ENCODE measurements at places on chromosomes 6 and 20. TPM values are rescaled to one million over a fixed set of nuclear protein-coding genes. Genes with fewer than 3 reads are reported as not detected.

TRAPPC3L gene
- total RNA-seq = not detected

GRCh38 chr6:103236923-103237322, 1622.8 kb downstream of the HACE1 start:
- no peak for DNase-seq

PDCD2 gene
- 104 TPM for total RNA-seq

DNA sequence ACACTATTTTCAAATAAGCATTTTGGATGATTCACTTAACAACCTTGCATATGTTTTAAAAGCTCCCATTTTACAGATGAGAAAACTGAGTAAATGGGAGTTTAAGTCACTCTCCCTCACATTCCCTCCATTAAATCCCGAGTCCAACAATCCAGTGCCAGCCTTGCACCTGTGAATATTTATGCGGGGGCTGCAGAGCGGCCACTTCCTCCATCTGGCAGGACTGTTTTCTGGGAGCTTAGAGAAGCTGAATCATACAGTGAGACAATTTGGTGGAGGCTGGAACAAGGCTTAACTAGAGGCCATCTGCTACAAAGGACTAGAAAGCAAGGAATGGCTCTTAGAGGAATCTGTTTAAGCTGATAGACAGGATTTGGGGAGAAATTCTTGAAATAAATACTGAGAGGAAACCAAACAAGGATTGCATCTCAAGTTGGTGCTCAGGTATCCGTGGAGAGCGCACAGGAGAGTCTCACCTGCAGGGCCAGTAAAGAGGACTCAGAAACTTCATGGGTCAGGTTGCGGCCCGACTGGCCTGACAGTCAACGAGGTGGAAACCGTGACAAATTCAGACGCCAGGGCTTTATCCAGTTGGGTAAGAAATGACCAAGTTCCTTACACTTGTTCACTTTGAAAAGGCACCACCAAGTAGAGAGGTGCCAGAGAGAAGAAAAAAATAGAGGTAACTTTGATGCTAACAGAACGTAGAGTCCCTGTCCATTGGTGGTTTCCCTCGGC, 478.5 kb downstream of the QKI start:
- no peak for DNase-seq

- DNase-seq = no peak
These were observed 14.2 kb upstream of the NPBWR2 start for GRCh38 chr20:64121586-64121985.
